ENCODE measurements at places on chromosomes 12 and 14.
A peak's percentile ranks its signal among the peaks of the same experiment; 100 is the strongest.

DNA sequence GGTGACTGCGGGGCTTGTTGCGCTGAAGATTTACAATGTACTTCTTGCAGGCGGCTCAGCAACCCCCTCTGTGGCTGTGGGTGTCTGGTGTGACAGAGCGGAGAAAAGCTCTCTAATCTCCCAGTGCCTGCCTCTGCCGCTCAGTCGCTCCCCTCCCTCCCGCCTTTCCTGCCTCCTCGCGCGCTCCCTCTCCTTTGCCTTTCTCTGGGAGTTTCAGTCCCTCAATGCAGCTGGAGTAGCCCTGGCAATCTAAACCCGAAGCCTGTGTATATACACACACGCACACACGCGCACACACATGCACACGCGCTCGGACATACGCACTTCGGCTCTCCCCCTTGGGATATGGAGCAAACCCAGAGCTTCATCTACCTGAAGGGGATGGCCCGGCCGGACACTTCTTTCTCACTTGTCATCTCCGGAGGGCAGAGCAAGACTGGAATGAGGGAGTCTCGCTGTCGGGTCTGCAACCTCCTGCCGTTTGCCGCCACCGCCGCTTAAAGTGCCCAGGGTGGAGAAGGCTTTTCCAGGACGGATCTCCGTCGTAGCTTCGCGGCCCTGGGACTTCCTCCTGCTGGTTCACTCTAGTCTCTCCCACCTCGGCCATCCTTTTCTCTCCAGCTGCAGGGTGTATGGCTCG lies 599 bp upstream of the TRHDE start:
- DNase-seq, result no peak

DNA sequence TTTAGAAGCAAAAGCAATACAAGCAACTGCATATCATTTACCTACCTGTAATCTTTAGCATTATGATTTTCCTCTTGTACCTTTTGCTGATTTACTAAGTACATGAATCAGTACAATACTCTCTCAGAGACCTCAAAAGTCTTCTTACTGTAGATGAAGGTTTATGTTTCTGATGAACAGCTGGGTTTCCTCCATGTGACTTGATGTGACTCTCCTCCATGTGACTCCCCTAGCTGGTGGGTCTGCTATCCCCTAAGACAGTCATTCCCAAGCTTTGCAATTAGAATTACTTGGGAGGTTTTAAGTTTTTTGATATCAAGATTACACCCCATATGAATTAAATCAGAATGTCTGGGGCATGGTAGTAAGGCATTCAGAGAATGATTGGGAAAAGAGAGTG lies 32.0 kb upstream of the ABCC9 start:
- no peak for DNase-seq

- DNase-seq, result no peak
These were observed 93.8 kb downstream of the MED13L start for GRCh38 chr12:116183741-116184141.

DNA sequence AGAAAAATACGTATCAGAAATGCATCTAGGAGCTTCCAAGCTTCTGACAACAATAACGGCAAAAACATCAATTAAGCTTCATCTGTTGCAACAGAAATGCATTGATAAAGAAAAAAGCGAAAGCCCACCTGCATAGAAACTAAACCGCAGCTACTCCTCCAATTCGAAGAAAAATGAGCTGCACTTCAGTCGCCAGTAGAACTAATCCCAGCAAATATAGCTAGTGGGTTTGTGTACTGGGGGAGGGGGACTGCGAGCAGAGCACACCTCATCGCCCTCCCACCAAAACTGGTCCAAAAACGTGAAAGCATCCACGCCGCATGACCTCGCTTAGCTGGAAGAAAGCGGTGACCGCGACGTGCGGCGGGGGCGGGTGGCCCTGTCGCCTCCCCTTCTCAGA lies 1.2 kb downstream of the SLC35F4 start:
- DNase-seq, result no peak

DNA sequence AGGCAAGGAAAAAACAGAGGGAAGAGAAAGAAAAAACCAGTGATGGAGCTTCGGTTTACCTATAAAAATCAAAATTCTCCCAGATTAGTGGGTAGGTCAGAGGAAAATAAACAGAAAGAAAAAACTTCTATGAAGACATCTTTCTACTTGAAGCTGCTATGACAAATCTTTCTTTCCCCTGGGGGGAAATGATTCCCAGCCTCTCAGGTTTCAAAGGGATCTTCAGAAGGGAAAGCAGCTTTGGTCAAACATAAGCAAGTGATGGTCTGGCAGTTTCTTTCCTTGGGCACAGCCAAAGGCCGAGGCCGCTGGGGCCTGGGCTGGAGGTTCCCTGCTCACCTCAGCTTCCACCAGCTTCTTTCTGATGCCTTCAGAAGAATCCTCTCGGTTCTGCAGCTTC lies 104.5 kb downstream of the PRKAB1 start:
- DNase-seq, result no peak

DNA sequence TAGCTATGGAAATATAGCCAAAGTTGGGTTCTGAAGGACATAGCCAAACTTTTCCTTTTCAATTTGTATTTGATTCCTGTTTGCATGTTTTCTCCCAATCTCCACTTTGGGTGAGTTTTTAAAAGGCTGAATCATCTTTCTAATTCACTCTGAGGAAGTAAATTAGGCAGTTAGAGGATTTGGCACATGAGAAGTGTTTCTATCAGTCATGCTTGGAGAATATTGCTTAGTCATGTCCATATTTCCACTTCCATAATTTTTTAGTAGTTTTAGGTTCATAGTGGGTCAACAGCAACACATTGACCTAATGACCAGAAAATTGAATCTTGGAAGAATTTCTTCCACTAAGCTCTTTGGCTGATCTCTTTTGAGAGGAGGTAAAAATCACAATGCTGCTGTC lies 21.8 kb downstream of the IRAK3 start:
- no peak for DNase-seq

- no peak for DNase-seq
These were observed 117.2 kb upstream of the DNM1L start for GRCh38 chr12:32561931-32562341.

- no peak for DNase-seq
These were observed 311.0 kb upstream of the FLRT2 start for GRCh38 chr14:85218982-85219381.

GRCh38 chr12:39935839-39936238 lies 170.0 kb downstream of the SLC2A13 start:
- DNase-seq, result no peak

- no peak for DNase-seq
These were observed 35.3 kb downstream of the PSMC1 start for GRCh38 chr14:90291699-90292098.

GRCh38 chr14:55745906-55746305 lies 165.9 kb downstream of the KTN1 start:
- DNase-seq, result no peak

GRCh38 chr12:49538510-49539403 lies at the start of gene KCNH3:
KCNH3 (plus strand) TSS chr12:49539030; CDS start chr12:49539417, 387 bp downstream.
- peak; percentile 78 for DNase-seq

DNA sequence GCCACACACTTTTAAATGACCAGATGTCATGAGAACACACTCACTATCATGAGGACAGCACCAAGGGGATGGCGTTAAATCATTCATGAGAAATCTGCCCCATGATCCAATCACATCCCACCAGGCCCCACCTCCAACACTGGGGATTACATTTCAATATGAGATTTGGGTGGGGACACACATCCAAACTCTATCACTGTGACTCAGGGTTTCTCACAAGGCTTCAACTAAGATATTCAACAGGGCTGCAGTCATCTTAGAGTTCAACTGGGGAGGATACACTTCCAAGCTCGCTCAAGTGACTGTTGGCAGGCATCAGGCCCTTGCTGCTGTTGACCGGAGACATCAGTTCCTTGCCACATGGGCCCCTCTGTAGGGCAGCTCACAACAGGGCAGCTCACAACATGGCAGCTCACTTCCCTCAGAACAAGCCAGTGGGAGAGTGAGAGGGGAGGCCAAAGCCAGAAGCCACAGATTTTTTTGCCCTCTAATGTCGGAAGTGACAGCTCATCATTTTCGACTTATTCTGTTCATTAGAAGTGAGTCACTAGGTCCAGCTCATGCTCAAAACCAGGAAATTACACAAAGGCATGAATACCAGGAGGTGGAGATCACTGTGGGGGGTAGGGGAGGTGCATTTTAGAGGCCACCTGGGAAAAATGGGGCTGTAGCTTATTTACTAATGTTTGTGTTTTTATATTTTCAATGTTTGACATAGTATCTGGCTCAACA lies 50.8 kb upstream of the PTHLH start:
- DNase-seq, result no peak

DNA sequence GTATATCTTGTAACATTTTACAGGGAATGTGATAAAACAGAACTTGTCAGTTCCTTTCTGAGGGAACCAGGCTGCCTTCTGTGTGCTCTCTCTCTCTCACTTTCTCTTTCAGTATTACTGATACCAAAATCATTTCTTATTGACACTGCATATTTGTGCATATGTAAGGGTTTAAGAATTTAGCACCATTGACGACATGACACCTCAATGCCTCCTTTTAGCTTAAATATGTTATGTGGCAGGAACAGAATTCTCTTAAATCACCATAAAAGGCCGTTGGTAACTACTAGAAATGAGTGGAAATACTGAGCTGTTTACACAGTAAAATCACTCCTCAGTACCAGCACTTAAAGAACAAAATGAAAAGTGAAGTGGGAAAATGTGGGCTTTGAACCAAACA lies 457.7 kb upstream of the SYT1 start:
- no peak for DNase-seq

- DNase-seq, result no peak
These were observed 32.4 kb downstream of the AK7 start for GRCh38 chr14:96424109-96424989.

DNA sequence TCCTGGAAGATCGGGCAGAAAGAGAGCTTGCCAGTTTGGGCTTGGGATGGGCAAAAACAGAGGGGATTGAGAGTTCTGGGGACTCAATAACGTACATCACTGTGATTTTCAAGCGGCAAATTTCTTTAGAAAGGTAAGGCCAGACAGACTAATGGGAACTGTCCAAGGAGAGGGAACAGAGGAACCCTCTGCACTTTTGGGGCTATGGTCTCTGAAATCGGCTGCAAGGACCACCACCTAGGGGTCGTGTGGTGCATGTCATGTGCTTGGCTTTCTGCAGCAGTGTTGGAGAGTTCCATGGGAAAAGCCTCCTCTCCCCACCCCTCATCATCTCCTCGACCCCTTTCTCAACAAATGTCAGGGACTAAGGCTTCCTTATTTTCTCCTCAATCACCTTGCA lies 79.6 kb downstream of the PPM1A start:
- DNase-seq, result no peak

DNA sequence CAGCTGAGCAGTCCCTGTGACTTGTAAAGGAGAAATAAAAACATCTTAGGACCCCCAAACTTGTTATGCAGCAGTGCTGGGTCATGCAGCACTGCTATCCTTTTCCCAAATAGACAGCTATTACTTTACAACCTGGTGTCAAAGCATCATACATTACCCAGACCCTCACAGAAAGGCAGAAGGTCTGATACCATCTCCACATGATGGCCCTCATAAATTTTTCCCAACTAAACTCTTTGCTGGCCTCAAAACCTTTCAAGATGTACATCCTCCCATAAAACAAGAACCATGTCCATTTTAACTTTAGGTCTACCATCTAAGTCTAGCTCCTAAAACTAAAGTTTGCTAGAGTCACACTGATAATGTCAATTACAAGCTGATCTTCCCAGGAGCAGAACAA lies 8.7 kb upstream of the RESF1 start:
- DNase-seq, result no peak

DNA sequence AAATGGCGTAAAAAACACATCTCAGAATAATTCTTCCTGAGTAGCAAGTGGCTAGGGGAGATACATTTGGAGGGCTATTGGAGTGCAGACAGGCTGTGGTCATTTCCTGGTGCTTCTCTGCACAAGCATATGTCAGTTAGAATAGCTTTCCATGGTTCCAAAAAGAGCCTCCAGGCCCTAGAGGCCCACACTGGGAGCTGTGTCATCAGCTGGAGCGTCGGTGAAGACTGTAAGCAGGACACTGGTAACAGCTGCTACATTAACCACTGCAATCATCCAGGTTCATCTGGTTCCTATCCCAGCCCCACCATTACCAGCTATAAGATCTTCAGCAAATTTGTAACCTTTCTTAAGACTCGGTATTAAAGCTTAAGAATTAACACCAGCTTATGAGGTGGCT lies 31.7 kb upstream of the APPL2 start:
- no peak for DNase-seq

DNA sequence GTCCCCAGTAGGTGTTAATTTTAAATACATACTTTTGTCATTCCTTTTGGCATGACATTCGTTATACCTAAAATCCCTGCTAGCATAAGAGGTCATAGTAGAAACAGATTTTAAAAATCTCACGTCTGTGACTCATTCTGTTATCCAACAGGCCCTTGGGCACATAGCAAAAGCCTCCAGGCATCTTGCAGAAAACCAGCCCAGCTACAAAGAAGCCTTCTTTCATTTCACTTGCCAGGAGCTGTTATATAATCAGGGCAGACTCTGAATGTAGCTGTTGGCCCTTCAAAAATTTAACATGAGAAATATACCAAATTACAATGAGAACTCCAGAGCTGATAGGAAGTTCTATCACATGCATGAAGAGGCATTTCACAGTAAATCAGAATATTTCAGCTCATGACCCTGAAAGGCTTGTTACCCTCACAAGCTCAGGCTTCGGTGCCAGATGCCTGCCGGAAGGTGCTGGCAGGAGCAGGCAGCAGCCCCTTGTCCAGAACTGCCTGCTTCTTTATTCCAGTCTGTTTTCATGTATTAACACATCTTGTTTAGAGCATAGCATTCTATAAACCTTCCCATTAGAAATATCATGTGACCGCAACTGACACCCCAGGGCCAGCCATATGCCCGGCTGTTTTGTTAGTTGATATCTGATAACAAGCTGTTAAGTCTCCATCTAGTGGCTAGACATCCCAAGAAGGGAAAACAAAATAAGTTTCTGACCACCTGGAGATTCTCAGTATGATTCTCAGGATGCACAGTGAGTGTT lies 17.8 kb downstream of the E2F7 start:
- no peak for DNase-seq

GRCh38 chr12:76852106-76852505 lies 26.7 kb downstream of the CSRP2 start:
- no peak for DNase-seq

- no peak for DNase-seq
These were observed 9.1 kb downstream of the NFATC4 start for GRCh38 chr14:24377126-24377525.

DNA sequence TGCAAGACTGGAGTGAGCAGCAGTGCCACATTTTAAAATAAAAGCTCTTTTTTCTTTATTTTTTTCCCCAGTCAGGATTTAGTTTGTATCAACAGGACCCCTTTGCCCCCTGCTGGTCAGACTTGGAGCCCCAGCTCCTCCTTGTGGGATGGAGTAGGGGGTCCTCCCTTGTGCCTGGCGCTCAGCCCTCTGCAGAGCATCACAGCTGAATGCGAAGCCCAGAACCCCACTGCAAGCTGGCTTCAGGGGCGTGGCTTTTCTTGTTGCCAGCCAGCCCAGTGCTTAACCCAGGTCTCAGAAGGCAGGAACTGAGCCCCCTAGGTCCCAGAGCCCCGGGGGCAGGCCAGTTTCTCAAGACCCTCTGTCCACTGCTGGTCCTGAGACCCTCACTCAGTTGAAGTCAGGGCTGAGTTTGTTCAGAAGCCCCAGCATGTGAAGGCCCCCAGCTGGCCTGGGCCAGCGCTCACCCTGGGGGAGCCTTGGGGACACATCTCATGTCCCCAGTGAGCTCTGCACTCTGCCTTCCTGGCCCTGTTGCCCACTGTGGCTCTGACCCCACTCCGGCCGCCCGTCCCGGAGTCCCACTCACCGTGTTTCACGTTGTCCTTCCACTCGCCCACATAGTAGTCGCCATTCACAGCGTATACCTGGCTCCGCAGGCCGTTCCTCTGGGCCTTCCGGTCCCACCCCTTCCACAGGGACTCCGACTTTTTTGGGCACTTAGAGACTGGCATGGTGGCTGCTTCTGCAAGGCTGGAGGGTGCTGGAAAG lies 519 bp downstream of the MORN3 start:
- peak; percentile 33 for DNase-seq

GRCh38 chr14:74426202-74426582 lies at the start of gene SYNDIG1L:
SYNDIG1L (minus strand) TSS chr14:74426210; CDS start chr14:74409744, 16,466 bp downstream.
- no peak for DNase-seq

All from activated T-helper 9 cell treated with anti-CD3 and anti-CD28 coated beads, Interleukin-2, amount 50 U/mL, for 16 hours (primary cell).